ENCODE measurements at places on chromosomes 1 and 21. TPM values are rescaled to one million over a fixed set of nuclear protein-coding genes. Genes with fewer than 3 reads are reported as not detected.

GRCh38 chr1:180213401-180214170 is 16.5 kb upstream of the LHX4 start:
- DNase-seq, result no peak

DNA sequence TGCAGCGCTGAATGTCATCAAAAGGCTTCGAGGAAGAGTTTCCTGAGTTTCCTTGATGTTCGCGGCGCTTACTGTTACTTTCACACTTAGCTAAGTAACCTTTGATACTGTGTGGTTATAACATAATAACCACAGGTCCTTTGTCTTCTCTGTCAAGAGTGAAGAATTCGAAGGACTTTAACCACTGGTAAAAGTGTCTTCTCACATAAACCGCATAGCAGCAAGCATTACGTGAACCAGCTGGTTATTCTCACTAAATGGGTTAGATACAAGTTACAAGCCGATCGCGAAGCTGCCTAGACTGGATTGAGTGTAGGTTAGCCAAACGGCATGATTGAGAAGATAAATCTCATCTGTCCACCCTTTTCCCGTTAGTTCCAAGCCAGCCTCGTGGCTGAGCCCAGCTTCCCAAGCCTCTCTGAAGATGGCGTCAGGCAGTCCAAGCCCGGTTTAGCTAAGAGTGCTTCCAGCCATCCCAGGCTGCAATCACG is 18.3 kb upstream of the IFNGR2 start:
- no peak for DNase-seq

GRCh38 chr1:51514733-51515132 is 4.3 kb downstream of the EPS15 start:
- no peak for DNase-seq

- no peak for DNase-seq
Measured at GRCh38 chr1:175969231-175969630, 225.8 kb upstream of the TNR start.

DNA sequence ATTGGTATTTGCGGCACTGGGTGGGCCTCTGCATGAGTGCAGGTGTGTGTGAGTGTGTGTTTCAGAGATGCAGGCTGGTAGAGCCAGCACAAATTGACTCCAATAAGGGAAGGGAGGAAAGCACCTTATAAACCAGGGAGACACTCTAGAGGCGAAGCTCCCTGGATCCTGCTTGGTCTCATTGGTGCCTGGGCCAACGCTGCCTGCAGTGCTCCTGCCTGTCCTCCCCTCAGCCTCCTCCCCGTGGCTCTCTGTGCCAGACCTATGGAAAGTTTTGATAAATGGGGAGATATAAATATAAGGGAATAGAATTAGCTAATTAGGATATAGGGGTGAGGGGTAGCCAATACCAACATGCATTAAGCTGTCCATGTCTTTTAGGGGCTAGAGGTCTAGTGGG is 2.6 kb downstream of the BSND start:
- no peak for DNase-seq

- DNase-seq, result peak; percentile 50
Measured at GRCh38 chr21:17585875-17586450, 26.7 kb downstream of the BTG3 start.

DNA sequence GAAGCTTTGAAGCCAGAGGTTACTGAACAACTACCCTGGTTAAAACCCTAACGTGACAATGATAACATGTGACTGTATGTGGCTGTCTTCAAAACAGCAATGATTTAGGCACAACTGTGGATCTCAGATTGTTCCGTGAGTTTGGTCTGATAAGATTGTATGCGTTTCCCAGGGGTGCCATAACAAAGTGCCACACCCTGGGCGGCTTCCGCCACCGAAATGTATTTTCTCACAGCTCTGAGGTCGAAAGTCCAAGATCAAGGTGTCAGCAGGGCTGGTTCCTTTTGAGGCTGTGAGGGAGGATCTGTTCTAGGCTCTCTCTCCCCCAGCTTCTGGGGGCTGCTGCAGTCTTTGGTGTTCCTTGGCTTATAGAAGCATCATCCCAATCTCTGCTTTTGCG is 29.5 kb upstream of the ERG start:
- DNase-seq, result no peak

GRCh38 chr21:35340273-35340672 is 291.2 kb upstream of the RUNX1 start:
- no peak for DNase-seq

DNA sequence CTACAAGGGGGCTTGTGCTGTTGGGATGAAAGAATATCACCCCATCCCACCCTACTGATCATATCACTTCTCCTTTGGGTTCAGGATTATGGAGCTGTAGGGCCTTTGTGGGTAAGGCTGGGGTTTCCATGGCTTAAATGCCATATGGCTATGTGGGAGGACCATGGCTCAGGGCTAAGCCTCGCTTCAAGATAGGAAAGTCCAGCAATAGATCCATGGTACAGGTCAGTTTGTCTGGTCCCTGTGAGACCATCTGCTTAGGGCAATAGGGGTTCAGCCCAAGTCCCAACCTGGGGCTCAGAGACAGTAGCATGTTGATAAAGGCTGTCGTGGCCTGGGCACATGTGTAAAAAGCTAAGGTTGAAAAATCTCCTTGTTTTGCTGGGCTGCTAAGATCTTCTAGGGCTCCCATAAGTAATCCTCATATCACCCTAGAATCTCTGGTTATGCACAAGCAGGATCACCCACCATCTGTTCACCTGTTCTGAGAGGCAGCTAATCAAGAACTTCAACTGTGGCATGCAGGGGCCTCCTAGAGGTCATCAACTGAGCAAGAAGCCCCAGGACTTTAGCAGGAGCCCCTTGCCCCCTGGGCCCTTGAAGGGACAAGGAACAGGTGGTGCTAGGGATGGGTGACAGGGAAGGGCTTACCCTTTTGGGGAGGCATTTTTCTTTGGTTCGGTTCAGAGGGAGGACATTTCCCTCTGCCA is 66.5 kb downstream of the UBE2T start:
- no peak for DNase-seq

DNA sequence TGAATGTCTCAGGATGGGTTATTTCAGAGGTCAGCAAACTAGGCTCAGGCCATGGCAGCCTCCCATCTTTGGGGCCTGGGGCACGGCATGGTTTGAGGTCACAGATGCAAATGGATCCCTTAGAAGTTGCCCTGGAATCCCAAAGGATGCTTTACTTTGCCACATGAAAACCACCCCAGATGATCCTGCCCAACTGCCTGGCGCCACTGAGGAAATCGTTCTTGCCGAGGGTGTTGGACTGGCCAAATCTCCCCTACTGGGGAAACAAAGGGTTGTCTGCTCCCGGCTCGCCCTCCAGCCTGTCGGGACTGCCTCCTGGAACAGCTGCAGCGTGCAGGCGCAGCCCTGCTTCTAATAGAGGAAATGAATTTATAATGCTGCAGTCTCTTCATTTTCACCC is 173.0 kb upstream of the LMO4 start:
- no peak for DNase-seq

- DNase-seq, result no peak
Measured at GRCh38 chr1:64043288-64043687, 160.1 kb upstream of the UBE2U start.

DNA sequence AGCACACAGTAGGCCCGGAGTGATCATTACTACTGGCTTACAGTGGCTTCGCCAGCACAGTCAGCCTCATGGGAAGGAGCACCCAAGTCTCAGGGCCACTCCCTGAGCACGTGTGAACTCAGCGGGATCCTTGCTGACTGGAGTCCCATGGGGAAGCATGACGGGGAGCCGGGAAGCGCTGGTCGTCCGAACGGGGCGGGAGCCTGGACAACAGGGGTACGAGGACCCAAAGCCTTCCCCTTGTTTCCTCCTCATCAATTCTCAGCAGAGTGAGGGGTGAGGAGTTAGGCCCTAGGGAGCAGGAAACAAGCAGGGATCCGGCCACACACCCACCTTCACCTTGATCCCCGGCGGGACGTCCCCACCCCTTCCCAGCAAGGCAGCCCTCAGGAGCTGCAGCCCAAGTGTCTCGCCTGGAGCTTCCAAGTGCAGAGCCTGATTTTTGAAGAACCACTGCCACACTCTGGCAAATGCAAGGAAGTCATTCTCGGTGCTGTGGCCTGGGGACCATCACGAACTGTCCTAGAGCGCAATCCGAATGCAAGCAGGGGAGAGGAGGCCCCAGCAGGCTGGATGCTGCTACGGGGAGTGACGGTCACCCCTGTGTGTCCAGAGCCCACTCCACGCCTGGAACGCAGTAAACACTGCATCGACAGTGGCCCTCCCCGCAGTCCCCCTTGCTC is 35.5 kb downstream of the TOMM20 start:
- DNase-seq, result no peak

DNA sequence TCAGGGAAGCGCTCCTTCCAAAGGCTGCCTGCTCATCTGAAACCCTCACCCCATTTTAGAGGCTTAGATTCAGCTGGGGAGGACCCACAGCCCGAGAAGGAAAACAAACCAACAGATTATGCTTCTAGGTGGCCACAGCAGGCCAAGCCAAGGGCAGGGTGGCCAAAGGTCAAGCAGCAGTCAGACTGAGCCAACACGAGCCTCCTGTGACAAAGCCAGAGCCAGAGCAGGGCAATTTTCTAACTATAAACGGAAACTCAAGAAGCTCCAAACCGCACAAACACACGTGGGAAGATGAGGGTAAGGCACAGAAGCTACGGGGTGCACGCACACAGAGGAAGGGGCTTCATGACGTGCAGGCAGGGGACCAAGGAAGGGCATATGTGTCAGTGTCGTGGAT is 64.1 kb downstream of the PLEKHA6 start:
- DNase-seq, result no peak

- DNase-seq, result no peak
Measured at GRCh38 chr1:219806020-219806419, 122.3 kb downstream of the SLC30A10 start.

- no peak for DNase-seq
Measured at GRCh38 chr1:221169447-221169889, 290.2 kb downstream of the HLX start.

- DNase-seq, result no peak
Measured at GRCh38 chr1:230994860-230995259, 16.0 kb downstream of the ARV1 start.

DNA sequence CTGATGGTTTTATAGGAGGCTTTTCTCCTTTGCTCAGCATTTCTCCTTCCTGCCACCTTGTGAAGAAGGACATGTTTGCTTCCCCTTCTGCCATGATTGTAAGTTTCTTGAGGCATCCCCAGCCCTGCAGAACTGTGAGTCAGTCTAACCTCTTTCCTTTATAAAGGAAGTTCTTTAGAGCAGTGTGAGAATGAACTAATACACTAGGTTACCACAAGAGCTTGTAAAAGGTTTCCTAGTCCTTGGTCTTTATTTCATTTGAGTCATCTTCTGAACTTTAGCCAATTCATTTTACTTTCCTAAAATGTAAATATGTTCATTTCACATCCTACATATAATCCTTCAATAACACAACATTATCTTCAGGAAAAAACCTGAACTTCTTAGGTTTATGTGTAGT is 365.3 kb downstream of the HHIPL2 start:
- no peak for DNase-seq

DNA sequence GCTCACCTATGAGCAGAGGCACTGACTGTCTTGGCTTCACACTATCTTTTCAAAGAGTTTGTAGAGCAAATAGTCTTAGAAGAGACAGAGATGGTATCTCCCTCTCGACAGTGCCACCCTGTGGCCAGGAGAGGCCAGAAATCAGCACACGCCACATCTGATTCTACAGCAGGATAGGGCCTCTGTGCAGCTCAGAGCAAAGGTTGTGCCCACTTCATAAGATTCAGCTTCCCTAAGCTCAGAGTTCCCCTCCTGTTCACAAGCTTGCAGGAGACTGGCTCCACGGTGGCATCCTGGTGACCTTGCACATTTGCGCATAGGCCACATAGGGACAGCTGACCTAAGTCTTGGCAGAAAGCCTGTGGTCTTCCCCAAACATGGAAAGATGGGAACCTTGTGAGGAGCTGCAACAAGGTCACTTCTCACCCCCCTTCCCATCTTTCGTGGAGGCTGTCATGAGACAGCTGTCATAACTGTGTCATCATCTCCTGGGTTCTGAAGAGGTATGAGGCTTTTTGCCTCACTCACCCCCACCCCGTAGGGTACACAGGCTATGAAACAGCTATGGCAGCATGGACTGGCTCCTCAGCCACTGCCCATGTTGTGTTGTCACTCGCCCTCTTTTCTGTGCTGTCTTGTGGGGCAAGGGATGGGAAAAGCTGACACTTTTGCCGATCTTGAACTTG is 3.0 kb downstream of the ITLN2 start:
- no peak for DNase-seq

- DNase-seq, result no peak
Measured at GRCh38 chr1:247079141-247079874, 697 bp upstream of the ZNF670 start.

OLFML3 gene
- 295 TPM for polyA plus RNA-seq

KAZN gene
- polyA plus RNA-seq, result 34.7 TPM

CD247 gene
- polyA plus RNA-seq, result 1.2 TPM

VWA5B1 gene
- 0.70 TPM for polyA plus RNA-seq

OR2L13 gene
- polyA plus RNA-seq, result not detected

F5 gene
- 0.18 TPM for polyA plus RNA-seq

All from right lung (tissue), 10 donors.